ENCODE measurements at places on chromosomes 2 and 18.

GRCh38 chr18:24603151-24603550 is 142.7 kb downstream of the HRH4 start:
- no peak for DNase-seq

GRCh38 chr2:133166031-133166430 is 402.2 kb downstream of the NCKAP5 start:
- no peak for DNase-seq

GRCh38 chr2:17245906-17246305 is 272.3 kb downstream of the RAD51AP2 start:
- DNase-seq: no peak

DNA sequence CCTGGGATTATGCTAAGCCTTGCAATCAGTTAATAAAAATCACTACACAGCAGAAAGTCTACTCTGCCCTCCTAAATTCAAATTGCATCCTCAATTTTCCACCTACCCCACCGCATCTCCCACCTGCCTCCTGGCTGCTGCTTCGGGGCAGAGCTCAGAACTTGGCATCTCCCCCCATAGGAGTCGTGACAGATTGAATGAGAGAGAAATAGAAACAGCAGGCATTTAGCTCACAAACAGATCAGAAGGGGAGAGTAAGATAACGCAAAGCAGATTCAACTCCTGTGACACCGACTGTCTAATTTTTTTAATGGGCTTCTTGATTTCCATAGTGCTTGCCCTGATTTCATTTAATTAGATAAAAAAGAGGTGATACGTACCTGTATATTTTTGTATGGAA is 24.7 kb upstream of the LRRC30 start:
- DNase-seq: no peak

DNA sequence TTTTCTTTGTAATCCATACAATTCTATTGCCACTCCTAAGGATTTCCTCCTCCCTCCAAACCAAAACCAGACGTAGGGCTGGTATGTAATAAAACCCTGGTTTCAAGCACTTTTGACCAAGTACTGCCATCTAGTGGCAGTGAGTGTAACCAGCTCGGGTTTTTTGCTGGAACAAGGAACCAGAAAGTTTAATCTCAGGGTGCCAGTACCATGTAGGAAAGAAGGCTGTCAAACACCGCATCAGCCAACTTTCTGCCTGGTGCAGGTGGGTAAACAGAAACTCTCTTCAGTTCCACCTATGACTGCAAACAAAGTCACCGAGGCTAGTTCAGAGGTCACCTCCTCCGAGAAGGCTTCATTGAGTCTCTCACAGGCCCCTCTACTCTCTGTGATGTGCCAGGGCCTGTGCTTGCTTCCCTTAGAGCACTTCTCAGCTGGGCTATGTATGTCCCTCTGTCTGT is 10.2 kb upstream of the THNSL2 start:
- DNase-seq: peak; percentile 69

DNA sequence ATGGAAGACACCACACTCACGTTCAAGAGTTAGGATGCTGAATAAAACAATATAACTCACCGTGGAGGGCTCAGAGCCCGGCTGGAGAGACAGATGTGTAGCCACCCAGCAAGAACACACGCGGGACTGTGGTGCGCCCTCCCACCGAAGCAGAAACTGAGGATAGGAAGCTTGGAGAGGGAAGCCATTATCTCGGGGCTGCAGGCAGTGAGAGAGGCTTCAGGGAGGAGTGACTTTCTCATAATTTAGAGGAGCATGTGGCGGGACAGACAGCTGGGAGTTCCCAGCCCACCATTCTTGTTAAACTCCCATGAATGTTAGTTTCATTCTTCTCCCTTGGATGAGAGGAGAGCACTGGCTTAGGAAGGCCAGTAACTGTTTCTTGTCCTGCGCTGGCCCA is 96.4 kb downstream of the MAPRE2 start:
- no peak for DNase-seq

DNA sequence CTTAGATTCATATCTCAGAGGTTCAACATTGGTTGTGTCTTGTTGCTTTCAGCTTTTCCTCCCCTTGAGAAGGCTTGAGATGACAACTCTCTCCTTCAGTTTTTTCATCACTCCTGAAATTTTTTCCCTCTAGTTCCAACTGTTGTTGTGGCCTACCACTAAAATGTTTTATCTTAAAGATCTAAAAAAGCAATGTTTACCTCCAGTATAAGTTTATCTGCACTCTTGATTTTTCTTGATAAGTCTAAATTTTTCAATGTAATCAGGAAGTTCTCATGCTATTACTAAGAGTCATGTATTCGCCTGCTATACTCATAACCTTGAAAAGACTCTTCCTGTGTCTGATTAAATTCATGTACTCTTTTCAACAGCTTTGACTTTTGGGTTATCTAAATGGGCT is 366.3 kb upstream of the TFPI start:
- no peak for DNase-seq

DNA sequence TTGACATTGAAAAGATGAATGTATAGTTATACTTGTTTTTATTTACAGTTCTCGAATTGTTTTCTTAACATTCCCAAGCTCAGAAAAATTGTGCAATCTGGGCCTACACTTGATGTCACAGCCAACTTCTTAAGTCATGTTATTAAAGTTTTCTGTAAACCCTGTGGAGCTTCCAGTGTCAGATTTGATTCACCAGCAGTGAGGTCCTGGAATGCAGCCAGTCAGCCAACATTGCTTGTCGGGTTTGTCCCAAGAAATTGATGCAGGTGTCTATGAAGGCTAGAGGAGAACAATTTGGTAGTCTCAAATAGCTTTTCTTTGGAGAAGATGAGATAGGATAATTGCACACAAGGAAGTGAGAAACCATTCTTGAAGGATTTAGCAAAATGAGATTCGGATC is 732.2 kb downstream of the DPP10 start:
- DNase-seq: no peak

- DNase-seq: no peak
Observed at GRCh38 chr2:99554871-99555270, 65.1 kb upstream of the REV1 start.

GRCh38 chr18:38329145-38329544 is 763.5 kb upstream of the CELF4 start:
- DNase-seq: no peak

DNA sequence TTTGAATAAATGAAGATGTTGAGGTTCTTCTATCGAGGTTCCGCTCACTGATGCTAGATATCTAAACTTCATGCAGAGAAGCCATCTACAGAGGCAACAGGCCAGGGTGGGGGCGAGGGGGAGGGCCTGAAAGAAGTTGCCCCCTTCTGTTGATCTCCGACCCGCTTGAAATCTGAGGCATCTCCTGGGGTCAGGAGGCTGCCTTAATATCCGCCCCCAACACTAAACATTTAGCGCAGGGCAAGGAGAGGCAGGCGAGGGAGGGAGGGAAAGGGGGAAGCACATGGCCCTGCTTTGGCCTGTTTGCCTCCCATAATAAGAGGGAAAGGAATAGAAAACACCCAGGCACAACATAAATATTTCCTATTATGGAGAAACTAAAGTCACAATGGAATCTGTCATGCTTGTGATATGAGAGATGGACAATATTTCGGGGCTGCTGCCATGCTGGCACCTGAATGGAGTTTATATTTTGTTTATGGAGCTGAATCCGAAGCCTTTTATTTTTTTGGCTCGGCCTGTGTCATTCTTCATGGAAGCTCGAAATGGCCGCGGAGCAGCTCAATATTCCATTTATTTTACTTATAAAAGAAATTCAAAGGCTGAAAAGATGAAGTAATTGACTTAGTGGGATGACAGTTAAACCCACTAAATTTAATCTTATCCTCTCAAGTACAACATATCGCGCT is 221.1 kb downstream of the INSIG2 start:
- no peak for DNase-seq

- no peak for DNase-seq
Observed at GRCh38 chr18:56787390-56787789, 136.2 kb downstream of the WDR7 start.

DNA sequence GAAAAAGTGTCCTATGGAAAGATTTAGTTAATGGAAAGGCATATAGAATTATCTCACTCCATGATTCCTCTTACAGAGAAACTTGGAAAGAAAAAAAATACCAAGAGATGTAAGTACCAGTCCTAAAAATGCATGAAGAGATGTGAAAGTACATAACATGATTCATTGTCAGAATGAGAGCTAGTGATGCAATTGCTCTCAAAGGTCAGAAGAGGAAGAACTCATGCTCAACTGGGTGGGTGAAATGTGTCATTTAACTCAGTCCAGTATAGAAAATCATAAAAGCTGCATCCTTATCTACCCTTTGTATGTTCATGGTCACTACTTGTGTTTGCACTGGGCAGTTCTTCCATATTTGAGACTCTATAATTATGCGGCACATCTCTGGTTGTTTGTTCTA is 300.0 kb upstream of the PIK3C3 start:
- no peak for DNase-seq

- DNase-seq: peak; percentile 3
Observed at GRCh38 chr2:241271706-241272302, 43.7 kb downstream of the HDLBP start.

GRCh38 chr2:30380824-30381223 is 66.2 kb upstream of the LCLAT1 start:
- no peak for DNase-seq

DNA sequence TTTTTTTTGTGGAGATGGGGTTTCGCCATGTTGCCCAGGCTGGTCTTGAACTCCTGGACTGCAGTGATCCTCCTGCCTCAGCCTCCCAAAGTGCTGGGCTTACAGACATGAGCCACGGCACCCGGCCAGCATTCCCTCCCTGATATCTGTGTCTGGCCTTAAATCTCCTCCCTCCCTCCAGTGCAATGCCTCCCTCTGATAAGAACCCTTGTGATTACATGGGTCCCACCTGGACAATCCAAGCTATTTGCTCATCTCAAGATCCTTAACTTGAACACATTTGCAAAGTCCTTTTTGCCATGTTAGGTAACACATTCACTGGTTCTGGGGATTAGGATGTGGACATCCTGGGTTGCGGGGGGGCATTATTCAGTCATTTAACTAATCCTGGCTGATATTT is 40.5 kb upstream of the CREB1 start:
- no peak for DNase-seq

DNA sequence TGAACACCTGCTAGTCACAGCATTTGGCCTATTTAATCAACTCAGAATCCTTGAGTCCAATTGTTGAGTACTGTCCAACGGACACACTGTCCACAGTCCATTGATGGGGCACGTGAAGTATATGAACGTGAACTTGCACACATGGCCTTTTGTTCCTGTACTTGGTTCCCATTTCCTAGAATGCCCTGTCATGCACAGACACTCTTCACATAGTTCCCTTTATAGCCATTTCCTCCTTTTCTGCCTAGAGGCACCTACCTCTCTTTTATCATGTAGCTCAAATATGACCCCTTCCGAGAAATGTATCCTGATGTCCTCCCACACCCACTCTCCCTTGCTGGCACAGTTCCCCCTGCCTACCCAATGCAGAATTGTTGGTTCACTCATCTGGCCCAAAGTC is 8.7 kb upstream of the CRYGA start:
- no peak for DNase-seq

GRCh38 chr2:168981651-168982050 is 49.5 kb downstream of the ABCB11 start:
- DNase-seq: no peak

- no peak for DNase-seq
Observed at GRCh38 chr2:110153416-110153815, 37.8 kb upstream of the MALL start.

DNA sequence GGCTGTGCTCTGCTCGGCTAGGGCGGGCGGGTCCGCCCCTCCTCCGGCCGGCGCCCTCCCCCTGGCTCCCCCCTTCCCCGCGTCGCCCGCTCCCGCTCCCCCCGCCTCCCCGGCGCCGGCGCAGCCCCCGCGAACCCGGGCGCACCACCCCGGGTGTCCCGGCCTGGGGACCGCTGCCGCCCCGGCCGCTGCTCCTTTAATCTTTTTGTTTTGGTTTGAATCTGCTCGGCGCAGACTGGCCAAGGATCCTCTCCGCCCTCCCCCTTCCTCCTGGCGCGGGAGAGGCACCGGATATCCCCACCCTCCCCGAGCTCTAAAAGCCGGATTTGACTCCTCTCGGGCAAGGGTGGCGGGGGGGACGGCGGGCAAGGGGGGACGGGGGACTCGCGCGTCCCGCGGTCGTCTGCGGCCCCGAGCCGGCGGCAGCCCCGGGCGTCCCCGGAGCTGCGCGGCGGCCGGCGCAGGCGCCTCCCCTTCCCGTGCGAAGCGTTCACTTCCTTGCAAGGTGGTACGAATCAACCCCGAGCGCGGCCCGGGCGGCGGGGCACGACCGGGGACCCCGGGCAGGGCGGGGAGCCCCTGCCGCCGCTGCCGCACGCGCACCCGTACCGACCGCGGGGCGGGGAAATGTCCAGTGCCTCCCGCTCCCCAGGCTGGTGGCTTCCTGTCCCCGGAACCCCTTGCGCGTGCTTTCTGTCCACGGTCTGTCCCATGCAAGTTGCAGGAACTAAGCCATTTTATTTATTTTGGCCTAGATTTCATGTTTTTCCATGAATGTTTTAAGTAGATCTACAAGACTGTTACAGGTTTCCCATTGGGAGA is at the start of gene PTGR3:
TSS of gene PTGR3 (minus strand) at position 11 of the 822 bp plus-strand sequence. CDS start 81 bp downstream, outside the sequence.
- DNase-seq: peak; percentile 93

DNA sequence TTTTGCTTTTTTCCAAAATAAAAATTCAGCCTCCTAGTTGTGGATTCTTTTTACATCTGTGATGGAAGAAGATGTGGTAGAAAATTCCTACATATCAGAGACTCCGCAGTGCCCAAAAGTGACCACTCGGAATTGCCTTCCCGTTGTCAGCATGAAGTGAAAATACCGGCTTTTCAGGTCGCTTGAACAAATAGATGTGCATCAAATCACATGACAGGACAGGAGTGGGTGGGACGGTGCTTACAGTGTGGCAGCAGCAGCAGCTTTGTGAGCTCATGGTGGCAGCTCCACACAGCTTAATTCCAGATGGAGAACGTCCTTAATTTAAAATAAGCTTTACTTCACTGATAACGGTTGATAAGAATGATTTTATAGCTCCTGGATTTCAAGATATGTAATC is 20.3 kb downstream of the SALL3 start:
- no peak for DNase-seq

Data from spinal cord (tissue), 10 donors.